HepG2 (cell line): ENCODE measurements at places on chromosomes 13 and 19. TPM values are rescaled to one million over a fixed set of nuclear protein-coding genes. Genes with fewer than 3 reads are reported as not detected.

GRCh38 chr13:32720026-32720425 lies 133.8 kb downstream of the PDS5B start:
- peaks cover 24% of the 10 kb centered on the region for H3K4me1 ChIP-seq
- H3K27ac ChIP-seq, result no peak overlapping the region
- no peaks in the 10 kb centered on the region; the same call in 1 of the 2 replicates for H3K36me3 ChIP-seq
- no peak overlapping the region for H3K4me3 ChIP-seq
- no peaks in the 10 kb centered on the region for H3K27me3 ChIP-seq
- no peak for DNase-seq

- peaks cover 3% of the 10 kb centered on the region for H3K27me3 ChIP-seq
- DNase-seq, result no peak
- no peaks in the 10 kb centered on the region for H3K36me3 ChIP-seq
- no peak overlapping the region for H3K4me3 ChIP-seq
- no peak overlapping the region for H3K27ac ChIP-seq
These were observed 2.9 kb downstream of the TUBB4A start for GRCh38 chr19:6499052-6499790.

GRCh38 chr13:37338726-37339385 lies 233.4 kb upstream of the CSNK1A1L start:
- H3K4me1 ChIP-seq, result no peaks in the 10 kb centered on the region
- H3K27ac ChIP-seq, result no peak overlapping the region
- H3K36me3 ChIP-seq, result no peaks in the 10 kb centered on the region
- no peaks in the 10 kb centered on the region for H3K27me3 ChIP-seq
- H3K4me3 ChIP-seq, result no peak overlapping the region

- peaks cover 90% of the 10 kb centered on the region for H3K36me3 ChIP-seq
- H3K4me1 ChIP-seq, result no peaks in the 10 kb centered on the region
- H3K27ac ChIP-seq, result no peak overlapping the region
These were observed 37.0 kb upstream of the TEX29 start for GRCh38 chr13:111283457-111283856.

DNA sequence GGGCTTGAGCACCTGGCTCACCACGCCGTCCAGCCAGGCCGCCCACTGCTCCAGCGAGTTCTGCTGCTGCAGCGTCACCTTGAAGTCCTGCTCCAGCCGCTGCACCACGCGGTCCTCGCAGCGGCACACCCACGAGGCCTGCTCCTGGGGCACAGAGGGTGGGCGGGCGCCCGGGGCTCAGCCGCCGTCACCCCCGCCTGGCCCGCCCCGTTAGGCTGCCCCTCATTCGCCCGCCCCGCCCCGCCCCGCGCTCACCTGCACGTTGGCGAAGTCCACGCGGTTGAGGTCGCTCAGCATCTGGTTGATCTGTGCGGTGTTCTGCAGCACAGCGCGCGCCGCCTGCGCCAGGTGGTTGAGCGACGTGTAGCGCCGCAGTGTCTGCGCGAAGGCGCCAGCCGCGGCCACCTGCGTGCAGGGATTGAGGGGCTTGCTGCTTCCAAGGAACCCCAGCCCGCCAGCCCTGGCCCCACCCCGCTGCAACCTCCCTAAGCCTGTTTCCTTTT lies 11.3 kb downstream of the DCAF15 start:
- no peaks in the 10 kb centered on the region for H3K27me3 ChIP-seq
- H3K36me3 ChIP-seq, result peaks cover 38% of the 10 kb centered on the region
- no peak for DNase-seq
- H3K4me3 ChIP-seq, result no peak overlapping the region

- no peaks in the 10 kb centered on the region for H3K4me1 ChIP-seq
- no peaks in the 10 kb centered on the region for H3K27me3 ChIP-seq
- no peak for DNase-seq
- H3K27ac ChIP-seq, result no peak overlapping the region
- H3K36me3 ChIP-seq, result no peaks in the 10 kb centered on the region
- no peak overlapping the region for H3K4me3 ChIP-seq
These were observed 1173.1 kb downstream of the UQCRFS1 start for GRCh38 chr19:28039677-28040381.

- peaks cover 21% of the 10 kb centered on the region for H3K4me1 ChIP-seq
- H3K4me3 ChIP-seq, result no peak overlapping the region
- DNase-seq, result no peak
- H3K27me3 ChIP-seq, result no peaks in the 10 kb centered on the region
- no peaks in the 10 kb centered on the region for H3K36me3 ChIP-seq
- no peak overlapping the region for H3K27ac ChIP-seq
These were observed 34.8 kb upstream of the NDFIP2 start for GRCh38 chr13:79445968-79446645.

DNA sequence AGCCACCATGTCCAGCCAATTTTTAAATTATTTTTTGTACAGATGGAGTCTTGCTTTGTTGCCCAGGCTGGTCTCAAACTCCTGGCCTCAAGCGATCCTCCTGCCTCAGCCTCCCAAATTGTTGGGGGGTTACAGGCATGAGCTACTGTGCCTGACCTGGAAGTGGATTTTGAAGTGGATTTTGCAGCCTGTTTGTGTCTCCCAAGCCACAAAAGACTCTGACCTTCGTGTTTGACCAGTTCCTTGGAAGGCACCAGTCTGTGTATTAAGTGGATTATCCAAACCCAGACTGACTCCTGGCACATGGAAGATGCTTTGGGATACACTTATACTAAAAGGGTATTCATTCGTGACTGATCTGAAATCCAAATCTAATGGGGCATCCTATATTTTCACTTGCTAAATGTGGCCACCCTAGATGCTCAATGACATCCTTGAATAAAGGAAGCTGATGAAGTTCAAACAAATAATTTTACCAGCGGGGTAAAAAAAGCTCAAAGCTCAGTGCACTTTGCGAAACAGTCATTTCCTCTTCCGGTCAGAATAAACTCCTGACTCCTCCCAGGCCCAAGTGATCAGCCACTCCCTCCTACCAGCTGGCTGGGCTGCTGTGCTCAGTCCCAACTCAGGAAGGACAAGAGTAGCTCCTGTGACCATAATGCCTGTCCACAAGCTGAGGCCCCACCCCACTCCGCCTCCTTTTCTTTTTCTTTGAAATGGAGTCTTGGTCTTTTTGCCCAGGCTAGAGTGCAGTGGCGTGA lies 32.6 kb upstream of the GATAD2A start:
- no peaks in the 10 kb centered on the region for H3K36me3 ChIP-seq
- H3K4me3 ChIP-seq, result peak overlapping the region; percentile 48
- peak overlapping the region; percentile 63 for H3K27ac ChIP-seq
- no peaks in the 10 kb centered on the region for H3K27me3 ChIP-seq
- peak; percentile 90 for DNase-seq
- H3K4me1 ChIP-seq, result peaks cover 66% of the 10 kb centered on the region

DNA sequence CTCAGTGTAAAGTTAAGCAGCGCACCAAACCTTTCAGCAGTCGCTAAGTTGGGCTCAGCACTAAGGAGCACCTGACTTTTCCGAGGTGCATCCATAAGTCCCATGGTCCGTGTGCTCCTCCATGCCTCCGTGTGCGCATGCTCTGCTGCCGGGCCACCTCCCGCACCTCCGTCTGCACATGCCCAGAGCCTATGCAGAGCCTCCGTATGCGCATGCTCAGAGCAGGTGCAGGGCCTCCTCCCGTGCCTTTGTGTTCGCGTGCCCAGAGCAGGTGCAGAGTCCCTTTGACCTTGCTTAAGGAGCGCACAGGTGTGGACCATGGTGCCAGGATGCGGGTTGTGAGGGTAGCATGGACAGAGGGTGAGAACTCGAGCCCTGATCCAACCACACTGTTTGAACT lies 46.0 kb downstream of the ATP11A start:
- no peak overlapping the region for H3K27ac ChIP-seq
- peaks cover 18% of the 10 kb centered on the region; the same call in 1 of the 2 replicates for H3K4me1 ChIP-seq
- no peaks in the 10 kb centered on the region for H3K27me3 ChIP-seq
- no peak for DNase-seq
- H3K36me3 ChIP-seq, result peaks cover 2% of the 10 kb centered on the region
- no peak overlapping the region for H3K4me3 ChIP-seq

- no peaks in the 10 kb centered on the region for H3K36me3 ChIP-seq
- DNase-seq, result peak; percentile 18
- H3K27ac ChIP-seq, result no peak overlapping the region
- H3K27me3 ChIP-seq, result no peaks in the 10 kb centered on the region
These were observed 24.2 kb upstream of the C1QTNF9B start for GRCh38 chr13:23921451-23921888.

DNA sequence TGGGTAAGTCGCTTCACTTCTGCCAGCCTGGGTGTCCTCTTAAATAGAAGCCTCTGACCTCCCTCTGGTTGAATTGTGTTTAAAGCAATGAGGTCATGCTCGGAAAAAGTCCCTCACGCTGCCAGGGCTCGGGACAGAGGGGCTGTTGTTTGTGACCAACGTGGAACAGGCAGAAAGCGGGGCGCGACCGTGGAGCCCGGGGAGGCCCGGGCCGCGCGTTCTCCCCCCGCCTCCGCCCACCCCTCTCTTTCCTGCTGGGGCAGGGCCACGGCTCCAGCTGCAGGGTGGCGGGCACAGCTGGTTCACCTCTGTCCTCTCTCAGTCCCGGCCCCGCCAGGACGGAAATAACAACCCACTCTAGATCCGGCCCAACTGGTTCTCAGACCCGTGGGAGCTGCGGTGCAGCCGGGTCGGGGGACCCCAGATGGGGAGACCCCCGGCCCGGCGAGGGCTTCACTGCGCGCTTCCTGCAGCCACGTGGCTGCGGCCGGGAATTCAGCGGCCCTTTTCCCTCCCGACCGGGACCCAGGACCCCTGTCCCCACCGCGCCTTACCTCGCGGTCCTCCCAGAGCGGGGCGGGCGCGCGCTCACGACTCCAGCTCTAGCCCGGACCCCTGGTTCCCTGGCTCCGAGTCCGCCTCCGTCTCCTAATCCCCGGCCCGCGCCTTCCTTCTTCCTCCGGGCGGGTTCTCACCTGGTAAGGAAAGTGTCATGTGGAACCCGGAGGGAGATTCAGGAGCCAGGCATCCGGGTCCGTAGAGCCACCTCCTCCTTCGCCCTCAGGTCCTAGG lies 1.9 kb downstream of the CDC42EP5 start:
- DNase-seq, result no peak
- H3K4me3 ChIP-seq, result peak overlapping the region; percentile 59; the same call in 1 of the 2 replicates
- H3K27me3 ChIP-seq, result no peaks in the 10 kb centered on the region; the same call in 2 of the 3 replicates
- no peak overlapping the region for H3K27ac ChIP-seq
- peaks cover 19% of the 10 kb centered on the region for H3K4me1 ChIP-seq
- no peaks in the 10 kb centered on the region for H3K36me3 ChIP-seq

GRCh38 chr19:50059045-50059444 lies 33.2 kb downstream of the ZNF473 start:
- H3K27ac ChIP-seq, result no peak overlapping the region
- no peaks in the 10 kb centered on the region; the same call in 2 of the 3 replicates for H3K27me3 ChIP-seq
- H3K4me3 ChIP-seq, result no peak overlapping the region
- no peaks in the 10 kb centered on the region for H3K36me3 ChIP-seq
- H3K4me1 ChIP-seq, result peaks cover 18% of the 10 kb centered on the region

DNA sequence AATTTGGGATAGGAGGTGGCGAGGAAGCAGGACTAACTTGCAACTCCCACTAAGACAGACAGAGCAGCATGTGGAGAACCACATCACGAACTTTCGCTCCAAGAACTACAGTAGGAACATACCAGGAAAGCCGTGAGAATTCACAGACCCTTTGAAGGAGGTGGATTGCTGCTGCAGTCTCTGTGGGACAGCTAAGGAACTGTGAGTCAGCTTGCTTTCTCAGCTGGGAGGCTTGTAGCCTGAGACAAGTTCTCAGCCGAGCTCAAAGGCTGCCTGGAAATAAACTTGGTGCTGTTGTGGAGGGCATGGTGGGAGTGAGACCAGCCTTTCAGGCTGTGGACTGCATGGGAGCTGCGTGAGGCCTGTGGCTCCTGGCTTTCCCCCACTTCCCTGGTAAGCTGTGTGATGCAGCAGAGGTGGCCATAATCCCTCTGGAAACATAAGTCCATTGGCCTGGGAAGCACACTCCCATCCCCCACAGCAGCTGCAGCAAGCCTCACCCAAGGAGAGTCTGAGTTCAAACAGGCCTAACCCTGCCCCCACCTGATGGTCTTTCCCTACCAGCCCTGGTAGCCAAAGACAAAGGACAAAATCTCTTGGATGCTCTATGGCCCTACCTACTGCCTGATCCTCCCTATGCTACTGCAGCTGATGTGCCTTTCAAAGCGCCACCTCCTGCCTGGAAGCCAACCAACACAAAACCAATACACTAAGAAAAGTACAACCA lies 441.1 kb upstream of the HTR2A start:
- H3K36me3 ChIP-seq, result no peaks in the 10 kb centered on the region
- no peak overlapping the region for H3K27ac ChIP-seq
- DNase-seq, result no peak

- H3K4me3 ChIP-seq, result no peak overlapping the region
- peaks cover 48% of the 10 kb centered on the region for H3K4me1 ChIP-seq
- no peaks in the 10 kb centered on the region for H3K27me3 ChIP-seq
- H3K27ac ChIP-seq, result no peak overlapping the region
- H3K36me3 ChIP-seq, result no peaks in the 10 kb centered on the region
- no peak for DNase-seq
These were observed 82.4 kb upstream of the MBNL2 start for GRCh38 chr13:97139691-97140090.

FGF9 gene
- not detected in 2 replicates for total RNA-seq

OR7G3 gene
- not detected in 2 replicates for total RNA-seq

ARHGAP45 gene
- 0.48 and 0.84 TPM in 2 replicates for total RNA-seq

NLRP7 gene
- not detected in 2 replicates for total RNA-seq

CD79A gene
- total RNA-seq, result 0.27 and 0.33 TPM in 2 replicates

SHANK1 gene
- not detected in 2 replicates for total RNA-seq
